ENCODE measurements at places on chromosomes 2 and 18.

GRCh38 chr2:75003276-75003675 is 44.8 kb downstream of the POLE4 start:
- DNase-seq: no peak

GRCh38 chr2:84870306-84870705 is 10.6 kb downstream of the TRABD2A start:
- DNase-seq: no peak

- DNase-seq: no peak
These were observed 263.9 kb upstream of the UBE2E3 start for GRCh38 chr2:180716186-180717180.

DNA sequence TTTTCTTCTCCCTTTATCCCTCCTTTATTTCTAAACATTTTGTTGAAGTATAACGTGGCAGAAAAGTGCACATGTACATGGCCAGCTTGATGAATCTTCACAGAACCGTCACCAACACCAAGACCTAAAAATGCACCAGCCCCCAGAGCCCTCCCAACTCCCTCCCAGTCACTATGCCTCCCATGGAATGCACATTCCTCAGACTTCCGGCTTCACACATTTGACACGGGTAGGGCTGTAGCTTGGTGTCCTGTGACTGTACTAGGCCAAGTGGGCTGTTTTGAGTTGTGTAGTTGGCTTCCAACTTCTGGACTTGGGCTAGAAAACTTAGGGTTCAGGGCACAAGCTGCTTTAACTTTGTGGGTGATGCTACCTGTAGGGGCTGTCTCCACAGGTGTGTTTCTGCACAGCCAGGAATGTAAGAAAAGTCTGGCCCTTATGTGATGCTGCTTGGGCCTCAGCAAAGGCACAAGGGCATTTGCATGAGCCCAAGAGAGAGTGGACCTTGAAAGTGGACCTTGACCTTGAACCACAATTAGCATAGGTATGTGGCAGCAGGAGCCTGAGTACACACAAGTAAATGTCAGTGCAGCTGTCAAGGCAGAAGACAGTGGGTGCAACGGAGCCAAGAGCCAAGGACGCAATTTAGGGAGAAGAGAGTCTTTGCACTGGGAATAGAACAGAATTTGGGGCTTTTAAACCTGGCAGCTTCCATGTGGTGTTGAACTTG is 78.4 kb downstream of the SEPTIN10 start:
- no peak for DNase-seq

DNA sequence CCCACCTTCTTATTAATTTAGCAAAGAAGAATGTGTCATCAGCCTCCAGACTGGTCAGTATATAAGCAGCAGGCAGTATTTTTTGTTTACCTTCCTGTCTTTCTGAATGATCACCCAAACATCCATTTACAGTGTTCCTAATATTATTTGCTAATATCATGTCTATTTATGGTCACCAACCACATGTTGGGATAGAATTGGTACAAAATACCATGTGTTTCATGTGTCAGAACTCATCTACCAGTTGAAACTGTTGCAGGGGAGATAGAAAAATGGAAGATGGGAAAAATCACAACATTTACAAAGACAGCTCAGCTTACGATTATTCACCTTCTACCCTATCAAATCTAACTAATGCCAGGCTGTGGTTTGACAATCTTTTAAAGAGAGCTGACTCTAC is 66.2 kb downstream of the ANKRD44 start:
- DNase-seq: no peak

DNA sequence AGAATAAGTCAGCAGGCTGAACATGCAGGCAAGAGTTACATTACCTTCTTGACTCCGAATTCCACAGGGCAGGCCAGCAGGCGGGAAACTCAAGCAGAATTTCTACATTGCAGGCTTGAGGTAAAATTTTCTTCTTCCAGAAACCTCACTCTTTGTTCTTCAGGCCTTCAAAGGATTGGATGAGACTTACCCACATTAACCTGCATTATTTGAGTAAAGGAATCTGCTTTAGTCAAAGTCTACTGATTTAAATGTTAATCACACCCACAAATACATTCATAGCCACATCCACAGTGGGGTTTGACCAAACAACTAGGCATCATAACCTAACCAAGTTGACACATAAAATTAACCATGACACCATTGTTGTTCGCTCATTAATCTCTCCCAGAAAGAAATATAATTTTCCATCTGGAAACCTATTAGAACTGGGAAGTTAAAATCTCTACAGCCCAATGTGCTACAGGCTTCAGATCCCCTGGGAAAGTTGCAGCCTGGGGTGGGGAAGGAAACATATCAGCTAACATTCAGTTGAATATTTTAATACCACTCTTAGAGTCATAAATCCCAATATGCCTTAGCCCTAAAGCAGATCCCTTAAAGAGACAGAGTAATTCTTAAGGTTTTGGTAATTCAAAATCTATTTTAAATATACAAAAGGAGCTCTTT is 468.2 kb upstream of the TNP1 start:
- no peak for DNase-seq

- no peak for DNase-seq
These were observed 3.5 kb downstream of the ASPRV1 start for GRCh38 chr2:69957965-69958364.

DNA sequence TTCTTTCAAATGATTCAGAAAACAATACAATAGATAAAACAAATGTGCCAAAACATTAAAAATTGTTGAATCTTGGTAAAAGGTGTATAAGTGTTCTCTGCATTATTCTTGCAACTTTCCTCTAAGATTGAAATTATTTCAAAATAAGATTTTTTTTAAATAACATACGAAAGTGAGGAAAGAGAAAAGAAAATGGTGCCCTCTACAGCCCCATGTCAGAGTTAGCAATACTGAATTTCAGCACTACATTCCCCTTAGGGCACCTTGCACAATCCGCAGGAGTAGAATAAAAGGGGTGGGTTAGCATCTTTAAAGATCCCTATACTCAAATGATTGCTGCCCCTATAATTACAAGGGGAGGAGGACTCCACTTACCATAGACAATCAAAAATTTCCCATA is 433.7 kb downstream of the BCL11A start:
- no peak for DNase-seq

- no peak for DNase-seq
These were observed 21.2 kb downstream of the CYP26B1 start for GRCh38 chr2:72126186-72127100.

All from HEK293T (cell line).